ENCODE measurements at places on chromosomes 11 and 22.
A peak's percentile ranks its signal among the peaks of the same experiment; 100 is the strongest.

DNA sequence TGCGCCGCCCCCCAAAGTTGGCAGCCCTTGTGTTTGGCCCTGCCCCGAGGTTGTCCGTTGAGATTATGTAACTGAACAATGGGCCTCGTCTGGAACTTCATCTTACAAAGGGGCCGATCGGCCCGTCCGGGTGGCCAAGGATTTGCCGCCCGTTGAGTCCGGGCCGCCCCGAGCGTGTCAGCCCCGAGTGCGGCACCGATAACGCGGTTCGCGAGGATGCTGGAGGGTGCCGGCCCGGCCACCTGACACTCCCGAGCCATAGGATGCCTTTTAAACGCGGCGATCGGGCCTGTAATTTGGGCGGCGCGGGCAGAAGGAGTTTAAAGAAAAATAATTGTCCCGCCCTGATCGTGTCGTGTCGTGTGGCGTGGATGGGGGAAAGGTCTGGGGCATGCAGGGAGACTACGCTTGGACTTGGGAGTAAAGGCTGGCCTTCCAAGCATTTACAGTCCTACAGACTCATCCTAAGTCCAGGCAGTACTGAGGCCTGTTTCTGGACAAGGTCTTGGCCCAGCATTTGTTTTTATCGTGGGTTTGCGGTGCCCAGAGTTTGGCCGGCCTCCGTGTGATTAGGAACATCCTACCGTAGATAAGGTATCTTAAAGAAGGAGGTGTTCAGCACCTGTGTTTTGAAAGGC is 1.3 kb downstream of the WEE1 start:
- peak; percentile 7 for DNase-seq

DNA sequence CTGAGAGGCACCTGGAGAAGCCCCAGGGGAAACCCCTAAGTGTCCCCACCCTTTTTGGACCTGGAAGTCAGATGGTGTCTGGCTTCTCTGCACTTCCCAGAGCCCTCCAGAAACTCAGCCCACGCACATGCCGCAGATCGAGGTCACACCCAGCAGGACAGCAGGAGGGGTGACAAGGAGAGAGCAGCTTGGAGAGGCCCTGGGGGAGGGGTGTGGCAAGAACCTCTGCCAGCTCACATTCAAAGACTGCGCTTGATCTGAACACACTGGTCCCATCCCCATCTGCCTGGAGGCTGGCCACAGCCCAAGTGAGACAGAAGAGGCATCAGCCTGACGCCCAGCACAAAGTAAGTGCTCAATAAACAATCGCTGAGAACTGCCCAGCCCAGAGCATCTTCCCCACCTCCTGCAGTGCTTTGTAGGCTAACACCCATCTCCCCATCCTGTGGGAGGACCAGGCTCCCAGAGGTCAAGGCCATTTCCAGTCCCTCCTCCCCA is 21.4 kb downstream of the TMPRSS6 start:
- DNase-seq = no peak

GRCh38 chr11:108203075-108203474 is 19.4 kb downstream of the NPAT start:
- DNase-seq = no peak

DNA sequence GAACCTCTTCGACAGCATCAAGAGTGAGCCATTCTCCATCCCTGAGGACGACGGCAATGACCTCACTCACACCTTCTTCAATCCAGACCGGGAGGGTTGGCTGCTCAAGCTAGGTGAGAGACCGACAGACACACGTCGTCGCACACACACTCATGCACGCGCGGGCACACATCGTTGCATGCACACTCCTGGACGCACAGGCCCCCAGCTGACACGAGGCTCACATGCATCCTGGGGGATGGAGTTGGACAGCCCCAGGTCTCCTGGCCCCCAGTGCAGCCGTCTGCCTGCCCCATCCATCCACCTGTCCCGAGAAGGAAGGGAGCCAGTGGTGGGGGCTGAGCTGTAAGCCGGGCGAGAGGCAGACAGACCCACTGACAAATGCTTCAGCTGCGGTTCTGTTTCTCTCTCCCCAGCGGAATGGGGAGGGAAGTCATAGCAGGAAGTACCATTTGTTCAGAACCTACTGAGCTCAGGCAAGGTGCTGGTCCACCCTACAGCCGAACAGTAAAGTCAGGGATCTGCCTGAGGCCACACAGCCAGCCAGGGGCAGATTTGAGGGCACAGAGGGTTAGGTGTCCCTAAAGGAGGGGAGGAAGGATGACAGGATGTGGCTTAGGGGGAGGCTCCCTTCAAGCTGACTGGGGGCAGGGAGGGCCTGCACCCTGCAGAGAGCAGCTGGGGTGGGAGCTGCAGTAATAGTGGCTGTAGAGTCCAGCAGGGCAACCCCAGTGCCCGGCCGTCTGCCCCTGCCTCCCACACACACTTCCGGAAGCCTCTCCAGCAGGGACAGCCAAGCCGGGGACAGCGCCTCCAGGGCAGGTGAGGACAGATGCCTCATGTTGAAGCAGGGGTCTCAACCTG is 27.1 kb downstream of the CYTH4 start:
- no peak for DNase-seq

GRCh38 chr22:20111045-20111688 is 4.7 kb upstream of the RANBP1 start:
- DNase-seq = peak; percentile 58

- DNase-seq = no peak
These were observed 63.3 kb downstream of the LIF start for GRCh38 chr22:30183271-30183670.

DNA sequence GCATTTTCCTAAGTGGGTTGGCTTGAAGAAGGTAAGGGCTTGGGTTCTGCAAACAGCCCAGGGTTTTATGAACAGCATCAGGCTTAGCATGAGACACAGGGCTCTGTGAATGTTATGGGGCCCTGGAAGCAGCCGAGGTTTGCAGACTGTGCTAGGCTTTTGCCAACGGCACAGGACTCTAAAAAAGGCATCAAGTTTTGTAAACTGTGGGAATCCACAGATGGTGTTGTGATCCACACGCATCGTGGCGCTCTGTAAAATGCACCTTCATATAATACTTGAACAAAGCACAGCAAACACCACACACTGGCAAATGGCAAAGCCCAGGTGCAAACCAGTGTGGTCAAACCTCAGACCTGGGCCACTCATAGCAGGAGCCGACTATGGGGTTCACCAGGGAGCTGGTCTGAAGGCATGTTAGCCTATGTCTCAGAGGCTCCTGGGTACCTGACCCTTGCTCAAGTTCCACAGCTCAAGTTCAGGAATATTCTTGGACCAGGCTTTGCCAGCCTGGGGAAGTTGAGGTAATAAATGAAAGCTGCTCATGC is 2.4 kb upstream of the SLCO2B1 start:
- no peak for DNase-seq

DNA sequence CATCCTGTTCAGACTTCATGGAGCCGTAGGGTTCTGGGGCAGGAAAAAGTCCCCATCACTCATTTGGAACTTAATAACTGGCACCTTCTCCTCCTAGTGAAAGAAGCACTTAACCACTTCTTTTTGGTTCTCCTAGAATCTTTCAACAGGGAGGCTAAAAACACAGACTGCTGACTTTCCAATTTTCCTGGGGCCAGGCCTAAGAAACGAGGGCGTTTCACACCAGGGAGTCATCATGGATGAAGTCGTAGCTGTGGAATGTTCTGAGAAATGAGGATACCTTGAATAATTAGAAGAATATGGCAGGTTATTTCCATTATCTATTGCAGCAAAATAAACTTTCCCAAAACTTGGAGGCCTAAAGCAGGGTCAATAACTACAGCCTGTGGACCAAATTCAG is 26.0 kb upstream of the API5 start:
- no peak for DNase-seq

DNA sequence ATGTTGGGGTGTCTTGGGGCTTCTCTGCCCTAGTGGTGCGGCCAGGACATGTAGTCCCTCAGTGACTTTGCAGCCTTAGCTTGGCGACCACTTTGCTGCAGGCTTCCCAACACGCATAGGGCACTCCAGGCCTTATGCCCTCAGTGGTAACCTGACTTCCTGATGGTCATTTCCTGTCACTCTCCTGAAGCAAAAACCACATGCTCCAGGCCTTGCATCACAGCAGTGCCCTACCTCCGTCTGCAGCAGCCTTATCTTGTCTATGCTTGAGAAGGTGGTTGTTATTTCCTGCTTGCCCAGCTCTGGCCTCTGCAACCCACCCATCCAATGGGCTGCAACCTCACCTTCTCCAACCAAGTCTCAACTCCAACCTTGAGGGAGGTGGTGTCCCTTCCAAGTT is 33.4 kb upstream of the PISD start:
- no peak for DNase-seq

DNA sequence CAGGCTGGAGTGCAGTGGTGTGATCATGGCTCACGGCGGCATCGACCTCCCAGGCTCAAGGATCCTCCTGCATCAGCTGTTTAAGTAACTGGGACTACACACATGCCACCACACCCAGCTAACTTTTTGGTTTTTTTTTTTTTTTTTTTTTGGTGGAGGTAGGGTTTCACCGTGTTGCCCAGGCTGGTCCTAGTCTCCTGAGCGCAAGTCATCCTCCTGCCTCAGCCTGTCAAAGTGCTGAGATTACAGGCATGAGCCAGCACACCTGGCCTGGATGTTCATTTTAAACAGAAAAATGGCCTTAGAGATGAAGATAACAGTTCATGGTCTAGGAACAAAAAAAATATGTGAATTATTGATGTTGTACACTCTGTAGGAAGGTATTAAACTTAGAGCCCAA is 13.6 kb upstream of the SLC25A18 start:
- DNase-seq = no peak

GRCh38 chr11:13468750-13469149 is 5.7 kb upstream of the BTBD10 start:
- no peak for DNase-seq

DNA sequence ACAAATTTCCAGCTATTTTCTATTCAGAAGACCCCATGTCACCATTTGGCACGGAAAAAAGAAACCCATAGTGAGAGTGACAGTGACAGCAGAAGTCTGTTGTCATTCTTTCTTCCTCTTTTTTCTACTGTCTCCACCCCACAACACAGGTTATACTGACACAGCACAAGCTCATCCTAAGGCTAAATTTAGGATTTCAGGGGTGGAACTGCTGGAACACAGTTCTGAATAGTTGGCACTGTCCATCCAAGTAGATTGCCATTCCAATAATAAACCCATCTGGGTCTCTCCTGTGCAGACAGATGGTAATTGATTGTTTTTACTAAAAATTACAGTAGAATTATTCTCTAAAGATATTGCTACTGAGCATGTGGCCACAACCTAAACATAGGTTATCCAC is 95.2 kb upstream of the C11orf87 start:
- DNase-seq = no peak

DNA sequence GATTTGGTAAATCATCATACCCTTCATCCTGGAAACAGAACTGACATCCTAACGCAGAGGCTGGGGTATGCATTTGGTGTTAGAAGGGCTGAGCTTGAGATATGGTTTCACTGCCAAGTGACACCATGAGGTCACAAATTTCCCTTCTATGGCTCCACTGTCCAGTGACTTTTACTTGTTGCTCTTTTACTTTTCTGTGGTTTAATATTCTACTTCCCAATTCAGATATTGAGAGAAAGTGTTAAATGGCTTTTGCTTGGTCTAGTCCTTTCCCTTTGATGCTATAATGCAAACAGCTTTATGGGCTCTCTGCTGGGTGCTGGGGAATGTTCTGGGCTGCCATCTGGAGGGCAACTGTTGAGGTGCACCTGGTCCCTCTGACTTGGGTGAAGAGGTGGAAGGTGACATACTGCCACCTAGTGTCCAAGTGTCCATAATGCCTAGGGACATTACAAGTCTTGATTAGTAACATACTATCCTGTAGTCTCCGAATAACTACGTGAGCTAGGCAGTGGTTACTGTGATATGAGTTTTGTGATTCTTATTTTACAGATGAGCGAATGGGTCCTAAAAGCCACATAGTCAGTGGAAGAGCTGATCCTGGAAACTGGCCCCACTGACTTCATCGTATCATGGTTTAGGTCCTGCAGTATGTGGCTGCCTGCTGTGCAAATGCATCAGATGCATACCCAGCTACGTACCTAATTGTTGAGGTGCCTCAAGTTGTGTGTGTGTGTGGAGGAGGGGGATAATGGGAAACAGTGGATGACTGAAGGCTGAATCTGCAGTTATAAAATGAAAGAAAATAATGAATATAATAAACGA is 149.1 kb upstream of the RAG2 start:
- peak; percentile 86 for DNase-seq

GRCh38 chr11:96242191-96242847 is 100.7 kb downstream of the MAML2 start:
- DNase-seq = no peak

GRCh38 chr11:20035701-20036601 is 124.3 kb downstream of the DBX1 start:
- no peak for DNase-seq

- no peak for DNase-seq
These were observed 2.4 kb upstream of the TRIM68 start for GRCh38 chr11:4610258-4610935.

DNA sequence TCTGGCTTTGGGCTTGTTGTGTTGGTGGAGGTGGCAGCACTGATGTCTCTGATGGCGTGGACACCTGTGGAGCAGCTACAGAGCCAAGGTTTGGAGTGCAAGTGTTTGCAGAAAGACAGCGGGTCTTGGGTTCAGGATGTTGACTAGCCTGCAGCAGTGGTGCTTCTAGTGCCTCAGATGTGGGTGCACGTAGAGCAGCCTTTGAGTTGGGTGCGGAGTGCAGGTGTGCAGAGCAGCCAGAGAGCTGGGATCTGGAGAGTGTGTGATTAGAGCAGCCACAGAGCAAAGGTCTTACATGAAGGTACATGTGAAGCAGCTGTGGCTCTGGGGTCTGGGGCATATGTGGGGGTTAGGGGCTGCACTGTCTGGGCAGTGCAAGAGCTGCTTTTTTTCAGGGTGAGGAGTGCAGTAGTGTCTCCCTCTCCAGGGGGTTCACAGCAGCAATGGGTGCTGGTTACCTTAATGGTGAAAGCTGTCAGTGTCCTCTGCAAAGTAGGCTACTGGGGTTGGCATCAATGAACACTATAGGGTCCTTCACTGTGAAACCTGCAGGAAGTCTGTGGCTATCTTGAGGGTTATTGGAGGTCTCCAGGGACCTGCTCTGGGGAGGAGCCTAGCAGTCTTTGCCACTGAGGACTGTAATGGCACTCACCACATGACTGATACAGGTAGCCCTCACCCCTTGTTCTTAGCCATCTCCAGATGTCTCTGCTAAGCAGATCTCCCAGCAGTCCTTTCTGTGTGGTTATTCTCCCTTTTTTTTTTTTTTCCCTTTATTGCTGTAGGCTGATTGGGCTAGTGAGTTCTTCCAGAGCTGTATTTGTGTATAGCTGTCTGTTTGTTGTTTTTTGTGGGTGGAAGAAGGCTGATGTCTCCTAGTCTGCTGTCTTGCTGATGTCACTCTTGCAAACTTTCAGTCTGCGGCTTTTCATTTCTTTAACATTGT is 14.3 kb downstream of the BIRC2 start:
- no peak for DNase-seq

DNA sequence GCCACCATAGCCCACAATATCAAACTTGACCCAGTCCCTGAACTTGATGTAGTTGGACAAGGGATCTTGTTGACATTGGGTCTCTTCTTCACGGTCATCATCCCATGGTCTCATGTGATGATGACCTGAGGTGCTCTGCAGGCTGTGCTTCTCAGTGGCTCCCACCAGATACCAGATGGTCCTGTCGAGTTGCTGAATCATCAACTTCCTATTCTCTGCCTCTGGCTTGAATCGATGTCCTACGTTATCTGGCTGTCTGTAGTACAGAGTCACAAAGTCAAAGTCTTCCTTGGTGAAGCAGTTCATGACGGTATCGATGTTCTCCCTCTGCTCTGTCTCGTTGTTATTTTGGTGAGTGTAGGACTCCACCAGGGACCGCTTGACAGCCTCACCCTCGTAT is 145.7 kb upstream of the ALDH3B2 start:
- DNase-seq = no peak

GRCh38 chr11:13166036-13166435 is 111.6 kb upstream of the BMAL1 start:
- no peak for DNase-seq

Data from NCI-H526 (cell line).